ENCODE measurements at places on chromosomes 3 and 15.

GRCh38 chr3:37905987-37906674 is 44.5 kb downstream of the CTDSPL start:
- no peak for DNase-seq

DNA sequence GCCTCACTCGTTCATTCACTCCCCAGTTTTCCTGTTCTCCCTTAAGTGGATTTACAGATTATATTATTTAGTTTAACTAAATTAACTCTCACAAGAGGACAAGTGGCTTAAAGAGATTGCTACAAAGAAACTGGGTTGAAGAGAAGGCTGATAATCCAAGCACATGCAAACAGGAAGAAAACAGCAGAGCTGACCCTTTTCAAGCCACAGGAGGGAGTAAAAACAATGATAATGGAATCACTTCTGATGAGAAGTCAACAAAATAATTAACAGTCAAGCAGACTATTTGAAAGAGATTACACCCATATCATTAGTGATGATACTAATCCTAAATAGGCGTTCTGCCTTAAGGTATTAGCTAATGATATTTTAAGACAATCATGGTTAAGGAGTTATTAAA is 31.7 kb downstream of the BOC start:
- DNase-seq = no peak

DNA sequence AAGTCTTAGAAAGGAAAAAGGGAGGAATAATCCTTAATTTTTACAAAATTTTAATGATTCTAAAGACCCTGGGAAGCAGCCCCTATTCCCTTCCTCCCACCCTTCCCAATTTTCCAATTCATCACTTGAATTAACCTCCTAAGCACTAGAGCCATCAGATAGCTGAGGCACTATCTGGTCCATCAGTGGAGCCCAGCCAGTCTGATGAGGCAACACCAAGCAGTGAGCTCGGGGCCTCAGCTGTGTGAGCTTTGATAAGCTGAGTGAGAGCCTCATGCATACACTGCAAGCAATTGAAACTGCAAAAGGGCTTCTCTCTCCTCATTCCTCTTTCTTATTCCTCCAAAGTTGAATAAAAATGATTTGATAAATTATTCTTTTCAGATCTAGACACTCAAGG is 31.9 kb downstream of the TUSC7 start:
- DNase-seq = peak; percentile 37

GRCh38 chr15:67059127-67059553 is 6.3 kb upstream of the SMAD3 start:
- DNase-seq = no peak

DNA sequence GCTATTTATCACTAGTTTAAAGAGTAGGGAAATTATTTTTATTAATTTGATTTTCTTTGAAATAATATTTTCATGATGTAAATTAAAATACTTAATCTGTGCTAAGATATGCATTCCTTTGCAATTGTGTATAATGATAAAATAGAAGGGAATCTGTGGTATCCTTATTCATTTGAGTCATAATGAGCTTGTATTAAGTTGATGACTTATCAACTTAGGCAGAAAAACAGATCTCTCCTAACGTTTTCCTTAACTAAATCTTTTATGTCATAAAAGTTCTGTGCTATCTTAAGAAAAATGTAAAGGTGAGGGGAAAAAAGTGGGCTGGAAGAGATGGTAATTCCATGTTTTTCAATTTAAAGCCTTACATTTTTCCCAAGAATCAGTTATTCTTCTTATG is 1.9 kb downstream of the FGF7 start:
- no peak for DNase-seq

GRCh38 chr3:170144437-170144843 is 37.1 kb downstream of the PHC3 start:
- DNase-seq = no peak

GRCh38 chr3:143831208-143831607 is 17.1 kb downstream of the SLC9A9 start:
- no peak for DNase-seq

DNA sequence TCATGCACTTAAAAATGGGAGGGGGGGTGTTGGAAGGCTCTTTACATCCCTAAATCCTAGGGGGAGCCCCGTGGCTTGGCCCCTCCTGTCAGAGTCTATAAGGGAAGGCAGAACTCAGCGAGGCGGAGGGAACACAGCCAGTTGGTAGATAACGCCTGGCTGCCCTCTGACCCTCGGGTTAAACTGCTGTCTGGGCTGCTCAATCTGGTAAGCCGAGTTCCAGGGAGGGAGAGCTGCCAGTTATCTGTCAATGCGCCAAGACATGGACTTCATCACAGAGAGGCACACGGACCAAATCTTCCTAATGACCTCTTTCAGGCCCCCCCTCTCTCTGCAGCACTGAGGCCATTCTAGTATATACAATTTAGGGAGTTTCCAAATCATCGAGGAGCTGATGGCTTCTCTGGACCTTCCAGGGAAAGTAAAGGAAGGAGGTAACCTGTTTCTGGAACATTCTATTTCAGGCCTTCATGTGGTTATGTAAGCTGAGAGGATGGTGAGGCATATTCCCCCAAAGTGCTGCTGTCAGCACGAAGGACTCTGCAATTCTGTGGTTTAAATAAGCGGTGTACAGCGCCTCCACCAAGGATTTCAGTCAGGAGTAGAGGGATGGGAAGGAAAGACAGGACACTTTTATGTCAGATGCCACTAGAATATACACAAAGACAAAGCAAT is 349.0 kb downstream of the MCTP2 start:
- no peak for DNase-seq

DNA sequence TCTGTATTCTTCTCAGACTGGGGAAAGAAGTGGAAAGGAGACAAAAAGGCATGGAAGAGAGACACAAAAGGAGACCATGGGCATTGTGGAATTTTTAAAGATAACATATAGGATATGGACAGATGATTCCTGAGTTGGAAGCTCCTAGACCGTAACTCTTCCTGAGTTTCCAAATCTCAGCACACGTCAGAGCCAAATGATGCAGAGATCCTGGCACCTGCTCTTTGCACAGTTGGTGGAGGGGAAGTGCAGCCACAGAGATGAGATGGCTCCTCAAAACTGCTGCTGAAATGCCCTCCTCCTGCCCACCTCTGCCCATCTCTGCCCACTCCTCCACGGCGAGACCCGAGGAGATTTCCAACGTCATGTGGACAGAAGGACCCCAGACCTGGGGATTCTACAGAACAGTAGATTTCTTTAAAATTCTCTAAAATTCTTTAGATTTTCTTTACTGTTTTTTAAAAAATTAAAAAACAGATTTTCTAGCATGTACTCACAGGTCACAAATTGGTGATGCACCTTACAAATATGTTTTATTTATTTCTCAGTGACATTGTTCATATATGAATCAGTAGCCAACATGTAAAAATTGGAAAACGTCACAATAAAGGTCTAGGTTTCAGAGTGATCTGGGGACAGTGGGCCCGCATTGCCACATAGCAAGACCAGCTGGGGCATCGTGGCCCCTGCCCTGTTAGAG is 8.1 kb downstream of the CPN2 start:
- DNase-seq = peak; percentile 48

DNA sequence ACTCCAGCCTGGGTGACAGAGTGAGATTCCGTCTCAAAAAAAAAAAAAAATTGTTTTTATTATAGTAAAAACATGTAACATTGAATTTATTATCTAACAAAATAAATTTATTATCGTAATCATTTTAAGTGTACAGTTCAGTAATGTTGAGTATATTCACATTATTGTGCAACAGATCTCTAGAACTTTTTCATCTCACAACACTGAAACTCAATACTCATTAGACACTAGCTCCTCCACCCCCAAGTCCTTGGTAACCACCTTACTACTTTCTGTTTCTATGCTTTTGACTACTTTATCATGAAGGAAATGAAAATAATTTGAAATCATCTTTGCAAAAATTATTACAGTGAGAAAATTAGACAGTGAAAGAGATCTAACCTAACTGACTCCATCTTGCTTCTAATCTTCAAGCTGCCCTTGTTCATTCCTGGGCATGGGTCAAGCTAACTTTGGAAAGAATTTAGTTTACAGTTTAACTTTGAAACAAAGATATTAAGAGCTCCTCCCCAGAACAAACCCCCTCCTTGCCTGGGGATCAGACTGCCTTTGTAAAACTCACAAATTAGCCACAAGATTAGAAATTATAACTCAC is 15.0 kb upstream of the FYCO1 start:
- no peak for DNase-seq

All from posterior cingulate gyrus (tissue), 11 donors.